ENCODE measurements at places on chromosomes 6 and 20.

DNA sequence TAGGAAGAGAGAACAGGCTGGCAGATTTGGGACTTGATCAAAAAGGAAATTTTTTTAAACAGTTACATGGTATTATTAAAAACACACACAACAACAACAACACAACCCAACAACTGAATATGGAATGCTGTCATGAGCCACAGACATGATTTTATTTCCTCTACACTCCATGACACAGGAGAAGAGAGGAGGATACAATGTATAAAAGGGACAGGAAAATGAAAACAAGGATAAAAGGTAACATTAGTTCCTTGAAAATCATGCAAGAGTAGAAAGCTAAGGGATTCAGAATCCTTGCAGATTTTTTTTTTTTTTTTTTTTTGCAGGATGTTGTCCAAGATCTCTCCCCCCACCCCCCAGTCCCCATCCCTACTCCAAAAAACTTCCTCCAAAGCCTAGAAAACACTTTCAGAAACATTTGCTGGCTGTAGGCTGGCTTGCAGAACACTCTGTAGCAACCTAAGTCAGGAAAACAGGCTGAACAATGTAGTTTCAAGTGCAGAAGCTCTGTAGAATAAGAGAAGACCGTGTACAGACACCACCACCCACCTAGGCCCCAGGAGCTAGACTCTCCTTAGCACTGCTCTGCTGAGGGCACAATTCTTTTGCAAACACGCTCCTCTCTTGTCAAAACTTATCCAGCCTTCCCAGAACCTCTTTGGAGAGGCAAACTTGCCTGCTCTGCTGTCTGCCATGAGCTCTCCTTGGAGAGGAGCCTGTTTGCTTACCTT, 845 bp downstream of the ZMYND8 start:
- DNase-seq, result no peak

DNA sequence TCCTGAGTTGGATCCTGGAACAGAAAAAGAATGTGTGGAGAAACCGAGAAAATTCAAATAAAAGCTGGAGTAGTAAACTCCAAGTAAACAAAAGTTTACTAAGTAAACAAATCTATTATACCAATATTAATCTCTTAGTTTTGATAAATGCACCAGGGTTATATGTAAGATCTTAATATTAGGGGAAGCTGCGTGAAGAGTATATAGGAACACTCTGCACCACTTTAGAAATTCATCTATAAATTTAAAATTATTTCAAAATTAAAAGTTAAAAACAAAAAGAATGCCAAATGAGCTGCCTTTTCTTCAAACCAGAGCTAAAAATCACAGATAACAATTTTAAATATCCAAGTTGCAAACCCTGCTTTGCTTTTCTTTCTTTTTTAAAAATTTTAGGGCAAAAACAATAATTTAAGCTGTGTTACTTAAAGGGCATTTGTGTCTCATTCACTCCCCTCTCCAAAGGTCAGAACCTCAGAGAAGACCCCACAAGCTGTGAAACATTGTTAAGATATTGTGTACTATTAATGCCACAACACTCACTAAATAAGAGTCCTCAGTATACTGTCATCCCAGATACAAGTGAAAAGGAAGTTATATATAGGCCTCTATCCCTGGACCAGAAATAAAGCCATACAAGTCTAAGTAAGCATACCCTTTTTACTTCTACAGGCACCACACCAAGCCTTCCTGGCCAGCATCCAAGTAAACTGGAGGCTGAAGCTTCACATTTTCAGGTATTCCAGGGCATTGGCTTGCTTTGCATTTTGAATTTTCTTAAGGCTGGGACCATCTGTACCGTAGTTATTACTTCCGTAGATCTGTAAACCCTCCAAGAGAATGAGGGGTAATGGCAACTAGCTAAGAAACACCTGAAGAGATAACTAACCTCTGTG, 7.0 kb downstream of the DNAAF9 start:
- no peak for DNase-seq

DNA sequence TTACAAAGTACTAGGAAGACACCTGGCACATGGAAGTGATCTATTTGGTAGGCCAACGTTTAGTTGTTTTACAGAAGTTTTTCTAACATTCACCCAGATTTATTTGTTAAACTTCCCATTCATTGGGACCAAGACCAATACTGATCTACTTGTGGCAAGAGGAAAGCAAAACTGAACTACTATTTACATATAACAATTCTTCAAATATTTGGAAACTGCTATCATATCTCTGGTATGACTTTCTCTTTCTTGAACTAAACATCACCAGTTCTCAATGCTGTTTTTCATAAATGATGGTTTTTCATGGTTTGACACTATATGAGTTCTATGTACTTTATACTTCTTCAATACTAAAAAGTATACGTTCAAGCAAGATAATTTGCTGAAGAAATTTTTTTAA, 189.2 kb downstream of the ASCC3 start:
- DNase-seq, result no peak

DNA sequence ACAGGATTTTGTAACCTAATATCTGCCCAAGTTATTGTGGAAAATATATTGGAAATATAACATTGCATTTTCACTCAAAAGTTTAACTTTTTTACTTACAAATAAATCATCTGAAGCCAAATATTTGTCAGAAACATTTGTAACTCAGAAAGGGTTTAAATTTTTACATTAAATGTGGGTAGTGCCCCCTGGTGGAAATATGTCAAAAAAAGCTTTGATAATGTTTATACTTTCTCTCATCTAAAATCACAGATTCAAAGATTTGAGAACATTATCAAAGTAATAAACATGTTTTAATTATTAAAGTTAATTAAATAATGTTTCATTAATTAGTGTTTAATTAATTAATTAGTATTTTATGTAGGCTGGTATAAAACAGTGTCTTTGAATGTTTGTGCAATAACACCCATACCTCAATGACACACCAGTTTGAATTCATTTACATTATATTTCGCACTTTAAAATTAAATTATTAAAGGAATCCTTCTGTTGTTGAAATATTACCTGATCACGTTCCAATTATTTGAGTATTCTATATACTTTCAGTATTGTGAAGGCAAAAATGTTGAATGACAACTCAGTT, 320.1 kb upstream of the FKBP1C start:
- DNase-seq, result no peak

DNA sequence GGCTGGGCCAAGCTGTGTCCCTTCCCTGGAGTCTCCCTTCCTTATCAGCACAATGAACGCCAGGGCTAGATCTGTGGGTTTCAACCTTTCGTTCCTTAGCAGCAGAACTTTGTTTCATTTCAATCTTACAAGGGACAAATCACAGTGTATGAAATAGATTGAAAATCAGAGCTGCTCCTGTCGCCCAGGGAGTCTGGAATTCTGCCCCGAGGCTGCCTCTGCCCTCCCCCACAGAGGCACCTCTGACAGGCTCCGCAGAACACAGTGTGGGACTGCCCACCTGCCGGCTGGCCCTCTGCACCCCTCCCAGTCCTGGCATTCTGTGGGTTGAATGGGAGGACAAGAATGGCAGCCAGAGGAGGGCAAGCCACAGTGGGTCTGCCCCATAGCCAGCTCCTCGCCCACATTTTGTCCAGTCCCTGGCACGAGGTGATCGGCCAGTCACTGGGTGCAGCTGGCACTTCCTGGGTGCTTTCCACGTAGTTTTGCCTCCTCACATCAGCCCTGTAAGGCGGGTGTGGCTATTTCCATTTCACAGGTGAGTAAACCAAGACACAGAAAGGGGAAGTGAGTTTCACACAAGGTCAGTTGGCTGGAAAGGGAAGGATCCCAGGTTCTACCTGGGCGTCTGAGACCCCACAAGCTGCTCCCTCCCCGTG, 26.1 kb downstream of the MANBAL start:
- no peak for DNase-seq

- no peak for DNase-seq
Observed at GRCh38 chr6:17062871-17063440, 38.9 kb upstream of the STMND1 start.

Measured in NCI-H2029 (cell line).